ENCODE measurements at places on chromosomes 3 and 15. TPM values are rescaled to one million over a fixed set of nuclear protein-coding genes. Genes with fewer than 3 reads are reported as not detected.

FRMD4B gene
- total RNA-seq, result 6.4 TPM

DNA sequence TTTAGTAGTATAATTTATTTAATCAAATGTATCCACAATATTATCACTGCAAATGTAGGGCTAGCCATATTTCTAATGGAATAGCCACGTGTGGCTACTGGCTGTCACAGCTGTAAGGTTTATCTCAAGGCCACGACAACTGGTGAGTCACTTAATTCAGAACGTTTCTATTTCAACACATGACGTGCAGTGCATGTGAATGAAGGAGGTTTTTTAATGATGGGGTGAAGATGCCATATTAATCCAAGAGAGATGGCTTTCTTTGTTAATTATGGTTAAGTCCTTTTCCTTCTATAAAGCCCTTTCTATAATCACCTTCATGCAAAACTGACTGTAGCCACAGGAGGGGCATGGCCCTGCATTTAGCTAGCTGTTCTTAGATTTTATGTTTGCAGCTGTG lies 212.0 kb downstream of the FEZF2 start:
- peaks cover 9% of the 10 kb centered on the region for H3K4me1 ChIP-seq
- no peaks in the 10 kb centered on the region for H3K27me3 ChIP-seq
- no peaks in the 10 kb centered on the region for H3K36me3 ChIP-seq
- H3K27ac ChIP-seq, result no peak overlapping the region
- no peak for DNase-seq

- H3K36me3 ChIP-seq, result no peaks in the 10 kb centered on the region
- H3K27ac ChIP-seq, result no peak overlapping the region
- DNase-seq, result no peak
- no peak overlapping the region for H3K4me3 ChIP-seq
- no peaks in the 10 kb centered on the region for H3K4me1 ChIP-seq
- no peaks in the 10 kb centered on the region for H3K27me3 ChIP-seq
These were observed 96.9 kb upstream of the MYRIP start for GRCh38 chr3:39712413-39713048.

- no peak overlapping the region for H3K4me3 ChIP-seq
These were observed 26.7 kb downstream of the LRRFIP2 start for GRCh38 chr3:37147666-37148065.

Data from GM23338 (cell line).